Cerebellar nuclear complex (tissue), 1 donor: ENCODE measurements at places on chromosomes 16 and 17.

DNA sequence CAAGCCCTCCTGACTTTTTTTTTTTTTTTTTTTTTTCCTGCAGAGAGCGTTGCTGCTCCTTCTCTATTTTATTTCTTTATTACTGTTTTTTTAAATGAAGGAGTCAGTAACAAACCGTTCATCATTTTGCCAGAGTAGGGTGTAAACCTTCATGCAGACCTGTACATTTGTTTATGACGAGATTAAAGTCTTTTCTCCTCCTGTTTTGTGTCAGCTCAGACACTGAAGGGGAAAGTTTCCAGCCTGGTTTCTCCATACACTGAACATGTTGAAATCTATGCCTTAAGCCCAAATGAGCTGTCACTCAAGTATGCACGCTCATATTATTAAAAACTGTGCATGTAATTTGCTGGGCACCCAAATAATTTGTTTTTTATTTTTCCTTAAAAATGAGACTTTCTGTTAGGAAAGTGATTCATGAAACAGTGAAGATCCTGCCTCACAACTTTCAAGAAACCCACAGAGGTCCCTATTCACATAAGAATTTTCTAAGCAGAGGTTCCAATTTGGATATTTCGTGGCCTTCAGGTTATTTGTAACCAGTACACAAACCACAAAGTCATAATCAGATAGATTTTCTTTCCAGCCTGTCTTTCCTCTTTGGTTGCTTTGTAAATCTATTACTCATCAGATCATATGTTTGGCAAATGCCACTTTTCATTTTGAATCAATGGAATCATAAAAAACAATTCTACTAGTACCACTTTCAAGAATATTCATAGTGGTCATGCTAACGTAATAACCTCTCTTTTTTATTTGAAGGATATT, 700.3 kb downstream of the MAF start:
- no peak for DNase-seq

- DNase-seq: no peak
Observed at GRCh38 chr16:66473051-66473571, 46.0 kb downstream of the BEAN1 start.

DNA sequence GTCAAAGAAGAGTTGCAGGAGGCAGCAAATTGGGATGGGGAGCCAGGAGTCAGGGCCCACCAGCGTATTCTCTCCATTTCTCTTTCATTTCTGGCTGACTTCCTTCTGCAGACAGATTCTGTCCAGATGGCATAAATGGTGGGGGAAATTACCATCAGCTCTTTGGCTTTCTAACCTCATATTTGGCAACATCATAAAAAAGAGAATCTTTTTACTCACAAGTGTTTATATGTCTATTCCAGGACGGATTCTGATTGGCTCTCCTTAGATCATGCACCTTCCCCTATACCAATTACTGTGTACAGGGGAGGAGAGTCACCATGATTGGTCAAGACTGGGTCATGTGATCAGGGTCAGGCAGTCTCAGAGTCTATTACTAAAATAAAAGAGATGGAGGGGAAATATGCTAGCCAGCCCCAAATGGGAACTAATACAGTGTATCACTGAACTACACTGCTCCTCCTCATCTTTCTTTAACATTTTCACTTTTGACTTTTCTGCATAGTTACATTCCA, 537.1 kb upstream of the EEF2KMT start:
- DNase-seq: no peak

GRCh38 chr17:69574257-69575197, 160.0 kb downstream of the MAP2K6 start:
- DNase-seq: no peak

DNA sequence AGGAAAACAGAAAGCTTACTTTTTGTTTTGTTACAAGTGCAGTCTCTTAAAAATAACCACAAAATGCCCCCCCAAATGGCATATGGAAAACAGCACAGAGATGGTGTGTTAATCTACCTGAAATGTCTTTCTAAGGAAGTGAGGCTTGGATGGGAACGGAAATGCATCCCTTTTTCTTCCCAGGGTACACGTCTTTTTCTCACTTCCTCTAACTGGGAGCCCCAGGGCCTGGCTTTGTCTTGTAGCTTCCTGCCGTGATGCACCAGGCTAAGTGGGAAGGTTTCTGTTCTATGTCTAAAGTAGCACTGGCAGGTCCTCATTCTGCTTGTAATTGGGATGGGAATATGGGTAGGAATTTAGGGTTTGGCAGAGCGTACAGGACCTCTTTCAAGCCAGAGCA, 52.5 kb upstream of the CACNG3 start:
- DNase-seq: no peak

DNA sequence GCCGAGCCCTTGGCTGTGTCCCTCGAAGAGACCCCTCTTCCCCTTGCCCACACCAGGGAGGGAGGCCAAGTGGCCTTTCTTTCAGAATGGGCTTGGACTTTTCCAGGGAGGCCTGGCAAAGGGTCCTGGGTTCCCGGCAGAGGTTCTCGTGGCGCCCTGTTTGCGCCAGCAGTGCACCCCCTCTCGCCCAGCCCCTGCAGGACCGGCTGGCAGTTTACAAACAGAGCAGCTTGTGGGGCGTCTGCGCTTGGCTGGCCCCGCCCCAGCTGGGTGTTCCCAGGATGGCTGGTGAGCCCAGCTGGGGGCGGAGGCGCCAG, 137.8 kb upstream of the CIBAR2 start:
- no peak for DNase-seq

DNA sequence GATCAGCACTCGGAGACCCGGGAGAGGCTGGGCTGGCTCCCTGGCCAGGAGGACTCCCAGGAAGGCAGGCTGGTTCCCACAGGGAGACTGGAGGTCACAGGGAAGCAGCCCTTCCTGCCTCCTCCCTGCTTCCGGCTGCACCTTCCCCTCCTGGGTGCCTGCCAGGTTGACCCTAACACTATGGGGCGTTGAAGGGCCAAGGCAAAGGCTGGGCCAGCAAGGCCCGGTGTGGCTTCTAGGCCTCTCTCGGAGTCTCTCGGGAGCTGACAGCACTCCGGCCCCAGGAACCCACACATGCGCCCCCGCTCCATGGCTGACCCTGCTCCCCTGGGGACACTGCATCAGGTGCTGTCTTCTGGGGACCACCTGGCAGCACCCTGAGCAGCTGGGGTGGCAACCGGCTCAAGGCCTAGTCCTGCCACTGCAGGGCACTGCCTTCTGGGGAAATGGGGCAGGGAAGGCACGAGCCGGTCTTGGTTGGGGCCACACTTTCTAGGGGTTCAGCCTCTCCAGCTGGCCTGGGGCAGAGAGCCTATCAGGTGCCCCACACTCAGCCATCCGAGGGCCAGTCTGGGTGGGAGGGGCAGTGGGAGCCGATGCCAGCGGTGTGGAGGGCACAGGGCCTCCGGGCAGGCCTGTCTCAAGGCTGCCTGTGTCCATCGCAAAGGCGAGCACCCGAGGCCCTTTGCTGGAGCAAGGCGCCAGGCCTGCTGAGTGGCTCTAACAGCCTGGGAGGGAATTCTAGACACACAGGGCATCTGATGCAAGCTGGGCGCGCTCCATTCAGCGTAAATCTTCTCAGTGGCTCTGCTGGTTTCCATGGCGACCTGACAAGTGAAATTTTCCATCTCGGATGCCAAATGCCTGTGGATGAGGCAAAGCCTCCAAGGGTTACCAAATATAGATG, 5.6 kb upstream of the MTSS2 start:
- DNase-seq: peak; percentile 93

- no peak for DNase-seq
Observed at GRCh38 chr16:89187770-89188392, 12.5 kb downstream of the SLC22A31 start.

- DNase-seq: no peak
Observed at GRCh38 chr17:1936766-1937165, 88.4 kb downstream of the RTN4RL1 start.

DNA sequence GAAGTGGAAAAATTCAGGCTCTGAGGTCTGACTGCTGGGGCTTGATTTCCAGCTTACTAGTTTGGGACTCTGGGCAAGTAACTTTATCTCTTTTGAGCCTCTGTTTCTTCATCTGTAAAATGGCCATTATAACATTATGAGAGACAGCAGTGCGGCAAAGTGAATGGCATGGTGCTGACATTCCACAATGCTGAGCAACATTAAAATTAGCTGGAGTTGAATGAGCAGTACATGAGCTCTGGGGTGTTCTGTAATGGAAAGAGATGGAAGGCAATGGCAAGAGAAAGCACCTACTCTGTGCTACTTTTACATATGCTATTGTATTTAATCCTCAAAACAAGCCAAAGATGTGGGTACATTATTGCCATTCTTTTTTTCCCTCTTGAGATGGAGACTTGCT, 535.7 kb upstream of the CDH11 start:
- DNase-seq: no peak

DNA sequence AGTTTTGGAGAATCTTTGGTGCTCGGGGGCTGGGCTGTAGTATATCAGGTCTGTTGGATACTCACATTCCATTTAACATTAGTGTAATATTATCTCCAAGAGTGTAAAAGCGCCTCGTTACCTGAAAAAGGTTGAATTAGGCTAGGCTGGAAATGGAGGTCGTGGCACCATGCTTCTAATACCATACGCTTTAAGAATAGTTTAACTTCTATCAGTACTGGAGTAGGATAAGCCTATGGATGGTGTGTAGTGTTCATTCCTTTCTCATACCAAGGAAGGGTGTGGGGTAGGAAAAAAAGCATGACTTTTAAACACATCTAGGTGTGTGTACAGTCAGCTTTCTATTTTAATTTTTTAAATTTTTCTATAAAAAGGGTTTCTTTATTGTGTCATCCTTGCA, 2.0 kb downstream of the SRCAP start:
- DNase-seq: no peak

GRCh38 chr16:4606354-4606753, 8.3 kb downstream of the UBALD1 start:
- DNase-seq: no peak

DNA sequence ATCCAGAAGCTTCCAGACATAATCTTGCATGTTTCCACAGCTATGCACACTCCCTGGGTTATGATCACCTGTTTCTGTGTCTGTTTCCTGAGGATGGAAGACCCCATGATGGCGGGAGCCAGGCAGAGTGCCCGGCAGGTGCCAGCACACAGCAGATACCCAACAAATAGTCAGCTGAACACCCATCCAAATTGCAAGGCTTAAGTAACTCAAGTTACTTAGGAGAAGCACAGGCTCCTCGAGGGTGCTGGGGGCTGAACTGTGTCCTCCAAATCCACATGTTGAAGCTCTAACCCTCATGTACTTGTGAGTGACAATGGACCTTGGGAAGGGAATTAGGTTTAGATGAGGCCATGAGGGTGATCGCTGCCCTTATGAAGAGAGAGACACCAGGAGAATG, 79.5 kb upstream of the DOC2B start:
- no peak for DNase-seq

DNA sequence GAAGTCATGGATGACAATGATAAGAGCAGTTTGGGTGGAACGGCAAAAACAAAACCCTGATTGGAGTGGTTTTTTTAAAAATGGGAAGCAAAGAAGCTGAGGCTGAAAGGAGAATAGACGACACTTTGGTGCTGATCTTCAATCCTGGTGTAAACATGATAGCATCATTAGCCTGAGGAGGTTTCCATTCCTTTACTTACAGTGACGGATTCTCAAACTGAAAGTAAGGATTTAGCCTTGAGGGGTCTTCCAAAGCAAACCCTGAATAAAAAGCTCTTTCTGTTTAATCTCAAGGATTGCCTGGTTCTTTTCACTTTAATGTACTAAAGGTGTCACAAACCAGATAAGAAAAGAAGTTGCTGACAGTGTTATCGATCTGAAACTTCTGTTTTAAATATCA, 69.3 kb downstream of the KCNJ2 start:
- DNase-seq: no peak

DNA sequence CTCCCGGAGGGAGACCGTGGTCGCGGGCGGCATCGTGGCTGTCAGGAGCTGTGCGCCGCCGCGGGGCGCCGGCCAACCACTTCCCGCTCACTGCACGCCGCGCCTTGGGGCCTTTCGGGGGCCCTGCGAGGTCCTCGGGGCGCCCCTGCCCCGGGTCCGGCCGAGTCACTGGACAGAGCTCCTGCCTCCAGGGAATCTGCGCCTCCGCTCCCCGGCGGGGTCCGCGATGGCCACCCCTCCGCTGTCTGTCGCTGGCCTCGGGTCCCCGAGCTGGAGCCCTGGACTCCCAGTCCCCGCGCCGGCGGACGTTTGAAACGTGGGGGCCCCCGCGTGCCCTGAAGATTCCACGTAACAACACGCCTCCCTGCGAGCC, at the start of gene QRICH2:
Gene QRICH2, minus strand, starts transcription at position 311 of the 373 bp plus-strand sequence. Its CDS starts 278 bp downstream, at position 33.
- no peak for DNase-seq

- DNase-seq: no peak
Observed at GRCh38 chr16:51888016-51888415, 658.9 kb downstream of the TOX3 start.

- no peak for DNase-seq
Observed at GRCh38 chr16:72938795-72939164, 109.1 kb downstream of the ZFHX3 start.

GRCh38 chr17:7183433-7184090, 4.4 kb upstream of the ASGR1 start:
- DNase-seq: no peak

GRCh38 chr17:57818066-57818465, 31.8 kb downstream of the MRPS23 start:
- DNase-seq: no peak

- DNase-seq: no peak
Observed at GRCh38 chr17:6927290-6928126, 68.3 kb upstream of the ALOX12 start.

- DNase-seq: no peak
Observed at GRCh38 chr17:78820841-78821240, 19.8 kb downstream of the USP36 start.

DNA sequence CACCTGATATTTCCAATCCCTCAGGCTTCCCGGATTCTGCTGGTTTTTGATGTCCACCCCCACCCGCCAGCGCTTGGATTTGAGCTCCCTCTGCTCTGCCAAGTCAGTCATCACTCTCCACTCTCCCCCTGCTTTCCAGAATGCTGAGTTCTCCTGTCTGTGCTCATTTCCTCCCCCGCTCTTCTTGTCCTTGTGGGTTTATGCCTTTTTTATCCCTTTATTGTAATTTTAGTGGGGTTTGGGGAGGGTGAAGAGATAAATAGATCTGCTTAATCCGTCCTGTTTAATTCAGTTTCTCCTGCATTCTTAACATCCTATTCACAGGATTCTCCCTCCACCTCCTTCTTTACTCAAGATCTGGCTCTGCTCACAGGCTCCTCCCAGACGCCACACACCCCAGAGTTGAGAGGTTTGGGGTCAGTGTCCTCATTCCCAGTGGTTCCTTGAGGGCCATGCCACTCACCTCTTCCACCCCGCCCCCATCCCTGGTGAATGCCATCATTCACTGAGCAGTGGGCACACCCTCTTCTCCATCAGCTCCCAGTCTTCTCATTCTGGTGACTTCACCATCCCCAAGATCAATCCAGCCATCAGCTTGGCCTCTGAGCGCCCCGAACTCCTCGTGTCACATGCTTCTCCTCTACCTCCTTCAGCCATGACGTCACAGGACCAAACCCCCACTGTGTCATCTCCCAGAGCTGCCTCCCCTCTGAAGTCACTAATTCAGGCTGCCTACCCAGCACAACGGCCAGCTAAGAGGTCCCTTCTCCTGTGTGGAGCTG, 15.1 kb upstream of the GUCY2D start:
- DNase-seq: no peak

GRCh38 chr16:24689128-24689527, 40.3 kb upstream of the TNRC6A start:
- peak; percentile 29 for DNase-seq

- DNase-seq: no peak
Observed at GRCh38 chr16:306911-307370, 24.0 kb downstream of the PDIA2 start.
